ENCODE measurements at places on chromosomes 12 and 14.

DNA sequence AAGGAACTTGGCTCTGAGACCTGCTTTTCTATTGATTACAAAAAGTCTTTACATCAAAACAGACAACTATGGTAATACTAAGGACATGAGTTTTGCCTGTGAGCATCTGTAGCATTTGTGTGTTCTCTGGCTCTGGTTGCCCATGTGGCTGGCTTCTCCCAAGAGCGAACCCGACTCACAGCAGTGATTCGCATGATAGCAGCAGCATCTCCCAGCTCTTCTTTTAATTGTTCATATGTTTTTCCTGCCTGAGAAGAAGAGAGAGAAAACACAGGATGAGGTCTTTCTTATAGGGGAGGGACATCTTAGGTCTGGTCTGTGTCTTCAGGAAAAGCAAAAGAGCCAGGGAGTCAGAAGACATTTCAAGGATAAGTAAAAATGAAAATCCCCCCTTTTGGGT is 17.6 kb downstream of the AVIL start:
- DNase-seq, result no peak

DNA sequence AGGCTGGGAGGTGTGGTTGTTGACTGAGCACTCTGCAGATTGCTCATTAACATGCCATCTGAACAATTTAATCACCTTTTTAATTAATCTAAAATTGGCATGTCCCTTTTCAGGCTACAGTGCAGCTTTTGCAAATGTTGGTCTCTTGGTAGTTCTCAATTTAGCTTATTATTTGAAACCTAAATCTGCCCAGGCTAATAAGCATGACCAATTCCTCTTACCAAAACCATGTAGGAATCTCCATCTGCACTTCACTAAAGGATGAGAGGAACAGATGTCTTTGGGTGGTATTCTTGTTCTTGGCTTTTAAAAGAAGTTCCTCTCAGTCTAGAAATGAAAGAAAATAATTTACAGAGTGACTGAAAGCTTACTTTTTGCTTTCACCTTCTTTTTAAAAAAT is 190.1 kb upstream of the RMST start:
- DNase-seq, result no peak

- DNase-seq, result no peak
Measured at GRCh38 chr12:97778111-97778510, 315.5 kb downstream of the RMST start.

GRCh38 chr12:104420868-104421267 is 35.9 kb upstream of the CHST11 start:
- DNase-seq, result no peak

DNA sequence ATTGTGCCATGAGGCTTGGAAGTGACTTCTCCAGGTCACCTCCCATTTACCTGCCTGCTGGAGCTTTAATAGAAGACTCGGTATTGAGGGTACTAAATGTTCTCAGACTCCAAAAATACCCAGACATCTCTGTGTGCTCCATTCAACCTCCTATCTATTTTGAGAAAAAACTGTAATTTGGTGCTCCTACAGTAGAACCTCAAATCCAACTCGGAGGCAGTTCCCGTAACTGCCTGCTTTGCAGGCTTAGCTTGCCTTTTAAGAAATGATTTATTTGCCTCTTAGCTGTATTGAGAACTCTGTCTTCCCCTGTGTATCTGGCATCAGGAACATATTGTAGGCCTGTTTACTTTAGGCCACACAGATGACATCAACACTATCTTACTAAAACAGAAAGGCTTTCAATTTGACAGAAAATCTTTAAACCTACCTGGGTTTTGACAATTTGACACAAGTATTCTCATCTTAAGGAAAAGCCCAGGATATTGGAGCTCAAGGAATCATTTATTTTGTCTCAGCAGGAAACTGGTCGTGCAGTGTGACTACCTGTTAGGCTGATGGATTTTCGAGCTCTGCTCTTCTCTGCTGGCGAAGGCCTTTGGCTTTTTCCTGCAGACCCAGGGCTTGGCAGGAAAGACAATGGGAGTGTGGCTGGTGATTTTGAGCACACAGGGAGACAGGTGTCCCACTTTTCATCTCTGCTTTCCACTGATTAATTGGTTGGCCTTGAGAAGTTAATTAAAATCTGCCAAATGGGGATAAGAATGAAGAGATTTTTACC is 314.8 kb downstream of the SNAPC1 start:
- DNase-seq, result no peak

- no peak for DNase-seq
Measured at GRCh38 chr14:46322730-46323403, 328.7 kb downstream of the RPL10L start.

GRCh38 chr14:102131741-102132140 is 8.0 kb upstream of the WDR20 start:
- no peak for DNase-seq

- no peak for DNase-seq
Measured at GRCh38 chr12:7375145-7375543, 68.8 kb downstream of the CD163L1 start.

DNA sequence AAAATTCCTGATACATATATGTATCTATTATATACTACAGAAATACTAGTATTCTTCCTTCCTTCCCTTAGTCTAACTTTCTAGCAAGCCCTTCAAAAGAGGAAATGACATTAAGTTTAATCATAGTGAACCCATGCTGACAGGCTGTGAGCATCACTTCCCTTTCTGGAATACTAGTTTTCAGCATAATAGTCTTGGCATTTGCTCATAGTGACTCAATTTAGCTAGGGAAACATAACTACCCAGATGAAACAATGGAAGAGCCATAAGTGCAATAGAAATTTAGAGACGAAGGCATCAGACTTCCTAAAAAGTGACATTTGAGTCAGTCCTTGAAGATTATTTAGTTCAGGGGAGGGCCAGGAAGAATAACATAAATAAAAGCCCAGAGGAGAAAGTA is 184.5 kb upstream of the CRY1 start:
- peak; percentile 71 for DNase-seq

DNA sequence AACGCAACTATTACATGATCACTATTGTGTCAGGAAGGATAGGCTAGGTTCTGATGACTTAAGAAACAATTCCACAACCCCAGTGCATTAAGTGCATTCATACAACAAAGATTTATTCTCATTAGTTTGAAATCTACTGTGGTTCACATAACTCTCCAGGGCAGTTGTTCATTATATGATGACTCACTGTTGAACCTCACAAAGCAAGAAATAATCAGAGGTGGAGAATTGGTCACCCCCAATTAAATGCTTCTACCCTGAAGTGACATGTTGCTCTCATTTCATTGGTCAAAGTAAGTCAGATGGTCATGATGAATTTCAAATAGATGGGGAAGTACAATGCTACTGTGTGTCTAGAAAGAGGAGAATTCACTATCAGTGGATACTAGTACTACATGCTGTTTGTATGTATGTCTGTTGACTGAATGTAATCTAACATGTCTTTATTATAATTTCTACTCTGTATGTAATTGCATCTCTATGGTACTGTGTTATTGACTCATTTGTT is 6.1 kb upstream of the HELB start:
- DNase-seq, result peak; percentile 10

- DNase-seq, result no peak
Measured at GRCh38 chr12:95114766-95115405, 41.5 kb upstream of the NR2C1 start.

GRCh38 chr12:71504476-71504875 is 64.9 kb downstream of the LGR5 start:
- DNase-seq, result no peak

Data from A172 (cell line).